Ammon's horn (tissue), 1 donor: ENCODE measurements at places on chromosomes 6 and 20.

DNA sequence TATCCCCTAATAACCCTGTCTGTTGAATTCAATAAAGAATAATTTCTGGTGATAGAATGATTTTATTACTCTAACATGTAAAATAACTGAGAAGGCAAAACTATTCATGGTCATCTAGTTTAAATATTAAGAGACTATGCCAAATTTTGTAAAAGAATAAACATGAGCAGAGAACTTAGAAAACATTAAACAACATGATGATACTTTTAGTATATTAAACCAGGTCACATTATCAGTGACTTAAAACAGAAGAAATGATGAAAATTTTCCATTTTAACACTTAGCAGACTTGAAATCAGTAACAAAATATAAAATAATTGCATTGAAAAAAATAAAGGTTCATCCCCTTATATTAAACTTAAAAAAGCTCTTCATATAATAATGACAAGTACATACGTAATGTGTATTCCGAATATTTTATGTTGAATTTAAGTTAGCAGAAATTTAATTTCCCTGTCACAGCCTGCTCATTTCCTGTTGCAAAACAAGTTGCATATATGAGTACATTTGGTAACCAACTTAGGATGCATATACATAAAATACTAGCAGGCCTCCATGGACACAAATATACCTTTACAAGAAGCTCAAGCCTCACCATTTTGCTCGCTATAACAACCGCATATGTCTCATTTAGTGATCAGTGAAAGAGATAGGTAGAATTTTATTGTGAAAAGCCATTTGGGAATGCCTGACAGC lies 40.6 kb downstream of the DTNBP1 start:
- no peak for DNase-seq

- peak; percentile 51 for DNase-seq
Measured at GRCh38 chr6:33904050-33904746, 100.4 kb upstream of the MLN start.

GRCh38 chr20:18058661-18059467 lies 1.1 kb upstream of the OVOL2 start:
- no peak for DNase-seq

- DNase-seq = no peak
Measured at GRCh38 chr20:44001667-44002596, 87.3 kb downstream of the TOX2 start.

GRCh38 chr6:118529756-118530155 lies 18.3 kb upstream of the PLN start:
- DNase-seq = no peak

GRCh38 chr6:26275663-26276062 lies 89.3 kb upstream of the BTN3A2 start:
- no peak for DNase-seq

DNA sequence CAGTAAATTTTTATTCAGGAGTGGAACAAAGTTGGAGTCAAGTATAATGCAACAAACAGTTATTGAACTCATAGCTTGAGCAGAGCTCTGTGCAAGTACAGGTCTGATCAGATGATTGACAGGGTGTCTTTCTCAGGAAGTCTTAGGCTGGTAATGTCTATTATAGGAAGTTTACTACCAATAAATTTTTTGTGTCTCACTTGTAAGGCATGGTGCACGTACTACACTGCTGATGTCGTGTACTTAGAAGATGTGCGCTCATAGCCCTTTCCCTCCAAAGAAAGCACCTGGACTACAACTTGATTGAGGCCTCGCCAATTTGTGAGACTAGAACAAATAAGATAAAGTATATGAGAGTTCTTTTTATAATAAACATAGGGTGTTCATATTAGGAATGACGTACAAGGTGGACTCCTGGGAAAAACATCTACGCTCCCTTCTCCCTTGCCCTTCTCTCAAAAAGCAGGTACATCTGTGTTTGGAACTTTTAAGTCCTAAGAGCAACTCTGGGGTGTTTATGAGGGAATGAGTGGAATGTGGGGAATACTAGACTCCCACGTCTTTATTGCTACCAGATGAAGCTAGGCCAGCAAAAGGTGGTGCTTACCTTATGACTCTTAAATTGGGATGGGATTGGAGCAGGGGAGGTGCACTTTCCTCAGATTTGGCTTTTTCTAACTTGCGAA lies 1.5 kb downstream of the NDUFAF5 start:
- no peak for DNase-seq

- DNase-seq = no peak
Measured at GRCh38 chr6:38021029-38021428, 201.5 kb downstream of the ZFAND3 start.

GRCh38 chr20:15033269-15033668 lies 695.9 kb upstream of the FLRT3 start:
- no peak for DNase-seq

GRCh38 chr6:117345292-117345610 lies 79.9 kb downstream of the VGLL2 start:
- DNase-seq = no peak

- no peak for DNase-seq
Measured at GRCh38 chr20:3787324-3788014, 929 bp upstream of the CENPB start.

DNA sequence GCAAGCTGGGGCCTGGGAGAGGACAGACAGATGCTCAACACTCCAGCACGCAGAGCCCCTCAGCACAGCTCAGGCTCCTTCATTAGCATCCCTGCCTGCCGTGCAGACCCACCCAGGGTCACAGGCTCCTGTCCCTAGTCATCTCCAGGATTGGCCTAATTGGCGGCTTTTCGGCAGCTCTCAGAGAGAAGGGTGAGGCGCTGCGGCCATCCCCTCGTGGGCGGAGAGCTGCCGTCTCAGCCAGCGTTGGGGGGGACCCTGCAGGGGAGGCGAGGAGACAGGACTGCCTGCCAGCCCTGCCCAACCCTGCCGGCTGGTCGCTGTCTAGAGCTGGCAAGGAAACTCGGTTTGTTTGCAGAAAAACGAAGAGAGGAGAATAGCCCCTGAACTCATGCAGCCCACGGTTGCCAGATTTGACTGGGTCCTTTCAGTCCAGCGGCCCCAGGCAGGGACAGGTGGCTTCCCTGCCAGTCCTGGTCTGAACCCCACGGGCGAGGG lies 26.8 kb downstream of the BHLHE23 start:
- DNase-seq = no peak

- DNase-seq = no peak
Measured at GRCh38 chr20:63156221-63156671, 59.7 kb downstream of the YTHDF1 start.

GRCh38 chr6:50842446-50842845 lies 23.8 kb downstream of the TFAP2B start:
- no peak for DNase-seq
